ENCODE measurements at places on chromosomes 12 and 14. TPM values are rescaled to one million over a fixed set of nuclear protein-coding genes. Genes with fewer than 3 reads are reported as not detected.
A peak's percentile ranks its signal among the peaks of the same experiment; 100 is the strongest.

The HCAR3 gene
- 0.46 TPM for total RNA-seq

- no peak for DNase-seq
Observed at GRCh38 chr14:69044965-69045555, 66.0 kb upstream of the ACTN1 start.

DNA sequence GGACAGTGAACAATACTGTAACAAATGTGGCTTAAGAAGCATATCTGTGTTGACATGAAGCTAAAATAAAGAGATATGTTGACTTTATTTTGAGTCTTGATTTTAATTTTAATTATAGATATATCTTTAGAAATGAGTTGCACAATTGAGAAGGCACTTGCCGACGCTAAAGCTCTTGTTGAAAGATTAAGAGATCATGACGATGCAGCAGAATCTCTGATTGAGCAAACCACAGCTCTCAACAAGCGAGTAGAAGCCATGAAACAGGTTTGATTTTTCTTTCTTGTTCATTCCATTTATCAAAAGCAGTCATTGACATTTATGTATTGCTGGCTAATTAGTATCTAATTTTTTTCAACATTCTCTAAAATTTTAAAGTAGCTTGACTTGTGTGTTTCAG, 15.8 kb downstream of the FGFR1OP2 start:
- no peak for DNase-seq

The TAS2R19 gene
- 3.1 TPM for total RNA-seq

DNA sequence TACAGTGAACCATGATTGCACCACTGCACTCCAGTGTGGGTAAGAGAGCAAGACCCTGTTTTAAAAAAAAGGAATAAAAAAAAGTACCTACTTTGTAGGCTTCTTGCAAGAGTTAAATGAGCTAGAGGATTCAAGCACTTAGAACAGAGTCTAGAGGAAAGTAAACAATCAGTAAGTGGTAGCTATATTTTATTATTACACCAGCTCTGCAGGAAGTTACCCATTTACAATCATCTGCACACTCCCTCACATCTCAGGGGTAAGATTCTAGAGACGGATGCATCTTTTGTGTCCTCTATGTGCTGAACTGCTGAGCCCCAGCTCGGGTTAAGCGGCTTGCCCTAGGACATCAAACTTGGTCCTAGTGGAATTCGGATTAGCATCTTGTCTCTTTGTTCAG, 67.3 kb downstream of the KCNK10 start:
- no peak for DNase-seq

DNA sequence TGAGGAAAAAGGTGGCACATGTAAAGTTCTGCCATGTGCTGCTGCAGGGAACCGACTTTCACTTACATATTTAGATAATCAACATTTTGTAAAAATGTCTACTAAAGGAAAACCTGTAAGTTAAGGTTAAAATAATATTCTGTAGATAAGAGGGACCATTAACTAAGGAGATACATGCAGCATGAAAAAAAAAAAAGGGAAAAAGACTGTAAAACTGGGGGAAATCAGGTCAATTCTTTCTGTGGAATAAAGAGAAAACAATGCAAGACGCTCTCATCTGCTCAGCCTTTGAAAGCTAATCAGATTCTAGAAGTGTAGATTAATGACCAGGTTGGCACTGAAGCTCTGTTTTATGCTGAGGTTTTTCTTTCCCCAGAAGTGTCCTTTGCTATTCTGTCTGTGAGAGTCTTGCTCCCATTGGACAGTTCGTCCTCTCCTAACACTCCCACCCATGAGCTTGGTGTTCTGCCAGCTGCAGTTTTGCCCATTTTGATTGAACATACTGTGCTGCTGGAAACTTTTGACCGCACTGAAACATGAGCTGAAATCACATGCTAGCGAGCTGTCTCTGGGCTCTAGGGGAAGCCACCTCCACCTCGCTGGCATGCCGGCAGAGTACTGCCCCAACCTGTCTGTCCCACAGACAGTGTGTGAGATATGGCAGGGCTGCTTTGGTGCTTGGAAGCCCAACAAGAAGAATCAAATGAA, 39.7 kb downstream of the PPTC7 start:
- no peak for DNase-seq

The CCDC38 gene
- total RNA-seq, result not detected

GRCh38 chr12:44076871-44077270, 241.0 kb downstream of the TMEM117 start:
- no peak for DNase-seq

DNA sequence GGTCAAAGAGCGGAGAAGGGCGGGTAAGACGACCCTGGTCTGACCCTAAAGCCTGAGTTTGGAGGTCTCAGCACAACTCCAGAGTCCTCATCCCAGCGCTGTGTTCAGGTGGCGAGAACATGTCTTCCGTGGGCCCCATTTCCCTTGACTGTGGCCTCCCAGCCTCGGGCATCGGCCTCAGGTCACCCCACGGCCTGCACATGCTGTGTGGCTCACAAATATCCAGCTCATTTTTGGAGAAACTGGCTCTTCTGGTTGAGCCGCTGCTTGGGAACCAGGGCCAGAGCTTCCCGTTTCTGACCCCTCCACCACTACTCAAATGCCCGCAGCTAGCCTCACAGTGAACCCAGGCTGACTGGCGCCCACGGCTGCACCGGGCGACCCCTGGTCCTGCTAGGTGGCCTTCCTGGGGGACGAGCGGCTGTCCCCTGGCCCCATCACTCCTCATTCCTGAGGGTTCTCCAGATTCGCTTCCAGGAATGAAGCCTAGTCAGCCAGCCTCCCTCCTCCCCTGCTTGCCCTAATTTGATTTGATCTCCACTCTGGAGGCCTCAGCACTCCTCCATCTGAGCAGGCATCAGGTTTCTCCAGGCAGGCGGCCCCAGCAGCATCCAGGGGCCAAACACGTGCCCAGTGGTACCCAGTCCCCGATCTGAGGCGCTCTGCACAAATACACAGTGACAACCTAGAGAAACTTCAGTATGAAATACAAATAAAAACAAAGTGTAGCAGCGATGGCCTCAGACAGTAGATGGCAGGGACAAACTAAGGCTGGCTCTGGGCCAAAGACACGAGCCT, 4.7 kb downstream of the P2RX2 start:
- peak; percentile 73 for DNase-seq

DNA sequence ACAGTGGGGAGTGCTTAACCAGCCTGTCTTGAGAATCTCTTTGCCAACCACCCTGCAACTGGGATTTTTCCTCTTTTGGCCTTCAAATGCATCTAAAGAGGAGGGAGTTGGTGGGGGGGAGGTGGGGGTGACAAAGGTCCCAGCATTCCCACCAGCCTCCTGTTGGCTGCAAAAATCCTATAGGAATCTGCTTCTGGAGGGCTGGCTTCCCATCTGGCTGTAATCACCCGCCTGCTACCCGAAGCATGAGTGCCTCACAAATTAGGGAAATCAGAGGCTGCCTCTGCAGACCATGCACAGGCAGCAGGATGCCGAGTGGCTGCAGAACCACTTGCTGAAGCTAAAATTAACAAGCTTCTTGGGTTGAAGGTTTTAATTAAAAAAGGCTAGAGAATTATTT, 73.9 kb upstream of the WSCD2 start:
- DNase-seq, result no peak

DNA sequence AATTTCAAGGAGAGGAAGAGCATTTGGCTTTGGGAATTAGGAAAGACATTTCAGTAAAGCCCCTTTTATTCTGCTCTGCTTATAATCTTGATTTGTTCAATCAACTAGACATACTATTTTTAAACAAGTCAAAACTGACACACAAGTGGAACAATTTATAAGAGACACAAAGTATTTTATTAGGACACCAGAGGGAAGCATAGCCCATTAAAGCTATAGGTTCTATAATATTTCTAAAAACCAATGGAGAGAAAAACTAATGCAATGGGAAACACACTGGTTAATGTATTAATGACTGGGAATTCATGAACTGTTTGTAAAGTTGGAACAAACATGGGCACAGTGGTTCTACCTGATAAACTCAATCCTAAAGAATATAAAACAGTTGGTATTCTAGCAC, 15.3 kb upstream of the CERS5 start:
- no peak for DNase-seq

DNA sequence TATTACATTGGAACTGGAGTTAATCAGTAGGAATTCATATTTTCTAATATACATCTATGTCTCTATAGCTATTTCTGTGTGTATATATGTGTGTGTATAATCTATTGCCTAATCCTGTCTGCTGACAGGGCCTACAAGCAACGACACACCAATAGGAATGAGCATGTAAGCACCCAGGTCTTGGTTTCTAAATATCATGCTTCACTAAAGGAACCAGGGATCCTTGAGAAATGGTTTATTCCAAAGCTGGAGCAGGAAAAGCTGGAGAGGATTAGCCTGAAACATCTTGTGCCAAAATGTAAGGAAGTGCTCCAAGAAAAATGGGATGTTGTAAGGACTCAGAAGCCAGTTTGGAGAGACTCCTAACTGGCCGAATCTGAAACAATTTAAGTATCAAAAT, 29.3 kb upstream of the LGALS3 start:
- no peak for DNase-seq

The UBE3B gene
- total RNA-seq, result 41.3 TPM

The GOLT1B gene
- 36.3 TPM for total RNA-seq
